ENCODE measurements at places on chromosomes 2 and 18.

DNA sequence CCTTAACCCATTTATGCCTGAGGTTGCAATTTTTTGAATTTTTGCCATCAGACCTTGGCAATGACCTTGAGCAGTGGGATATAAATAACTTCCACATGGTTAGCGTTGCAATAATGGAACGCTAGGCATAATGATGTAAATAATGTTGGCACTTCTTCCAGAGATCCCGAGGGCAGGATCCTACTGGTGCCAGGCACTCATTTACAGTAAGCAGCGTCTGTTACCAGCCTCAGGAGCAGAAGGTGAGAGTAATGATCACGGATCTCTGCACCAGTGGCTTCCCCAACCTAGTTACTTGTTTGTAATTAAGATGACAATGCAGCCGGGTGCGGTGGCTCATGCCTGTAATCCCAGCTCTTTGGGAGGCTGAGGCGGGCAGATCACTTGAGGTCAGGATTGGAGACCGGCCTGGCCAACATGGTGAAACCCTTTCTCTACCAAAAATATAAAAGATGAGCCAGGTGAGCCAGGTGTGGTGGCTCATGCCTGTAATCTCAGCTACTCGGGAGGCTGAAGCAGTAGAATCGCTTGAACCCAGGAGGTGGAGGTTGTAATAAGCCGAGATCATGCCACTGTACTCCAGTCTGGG lies 41.9 kb downstream of the CPO start:
- DNase-seq: no peak

- DNase-seq: no peak
Observed at GRCh38 chr2:66748939-66749338, 314.0 kb downstream of the MEIS1 start.

DNA sequence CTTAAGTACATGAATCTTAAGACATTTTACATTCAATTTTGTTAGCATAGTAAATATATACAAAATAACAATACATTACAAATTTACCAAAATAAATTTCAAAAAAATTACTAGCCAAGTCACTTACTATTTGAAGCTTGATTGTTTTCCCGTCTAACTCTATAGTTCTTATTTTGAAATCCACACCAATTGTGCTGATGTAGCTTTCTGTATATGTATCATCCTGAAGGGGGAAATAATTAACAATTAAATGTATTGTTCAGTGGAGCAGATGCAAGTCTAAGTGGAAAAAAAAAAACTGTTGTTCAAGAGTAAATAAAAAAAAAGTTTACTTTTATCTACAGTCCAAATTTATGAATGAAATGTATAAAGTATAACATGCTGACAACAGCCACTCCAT lies 32.1 kb downstream of the RAB1A start:
- DNase-seq: no peak

- no peak for DNase-seq
Observed at GRCh38 chr18:7577706-7578105, 10.6 kb downstream of the PTPRM start.

GRCh38 chr2:45982096-45982495 lies 315.1 kb upstream of the EPAS1 start:
- DNase-seq: no peak

GRCh38 chr2:127072396-127072795 lies 34.6 kb downstream of the BIN1 start:
- DNase-seq: no peak

- peak; percentile 36 for DNase-seq
Observed at GRCh38 chr2:177245010-177245422, 19.5 kb downstream of the NFE2L2 start.

- peak; percentile 49 for DNase-seq
Observed at GRCh38 chr2:46187112-46187618, 110.0 kb upstream of the EPAS1 start.

DNA sequence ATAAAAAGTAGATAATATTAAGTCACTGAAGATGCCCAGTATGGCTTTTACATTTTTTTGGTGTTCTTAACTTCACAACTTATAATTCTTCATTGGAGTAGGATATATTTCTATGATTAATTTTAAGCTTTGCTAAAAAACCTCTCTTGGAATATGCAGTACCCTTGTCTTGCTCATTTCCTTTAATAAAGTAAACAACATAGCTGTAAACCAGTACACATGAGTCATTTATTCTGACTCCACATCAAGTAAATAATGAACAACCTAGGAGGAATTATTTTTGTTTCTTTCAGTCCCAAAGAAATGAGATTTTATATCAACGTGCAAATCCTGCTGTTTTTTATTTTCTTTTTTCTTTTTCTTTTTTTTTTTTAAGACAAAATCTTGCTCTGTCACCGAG lies 869.1 kb downstream of the CNTNAP5 start:
- DNase-seq: no peak

- DNase-seq: peak; percentile 97
Observed at GRCh38 chr2:85433511-85434089, 15.1 kb downstream of the SH2D6 start.

GRCh38 chr2:31404302-31404701 lies 10.2 kb downstream of the XDH start:
- no peak for DNase-seq

GRCh38 chr18:36786686-36787085 lies 42.1 kb downstream of the TPGS2 start:
- peak; percentile 40 for DNase-seq

GRCh38 chr2:165877565-165878550 lies 75.7 kb downstream of the TTC21B start:
- peak; percentile 32 for DNase-seq

DNA sequence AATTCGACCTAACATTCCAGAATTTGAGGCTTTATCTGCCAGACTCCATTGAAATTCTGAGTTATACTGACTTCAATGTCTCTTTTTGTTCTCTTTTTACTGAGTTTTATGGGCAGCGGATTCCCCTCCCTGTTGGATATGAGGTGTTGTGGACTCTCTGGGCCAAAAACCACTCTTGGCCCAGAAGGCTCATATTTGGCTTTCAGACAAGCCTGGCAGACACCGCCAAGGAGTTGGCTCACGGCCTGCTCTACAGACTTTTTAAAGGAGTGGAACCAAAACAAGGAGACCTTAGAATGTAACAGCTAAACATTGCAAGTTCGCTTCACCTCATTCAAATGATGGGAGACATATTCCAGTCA lies 206.4 kb upstream of the NCKAP5 start:
- DNase-seq: no peak

DNA sequence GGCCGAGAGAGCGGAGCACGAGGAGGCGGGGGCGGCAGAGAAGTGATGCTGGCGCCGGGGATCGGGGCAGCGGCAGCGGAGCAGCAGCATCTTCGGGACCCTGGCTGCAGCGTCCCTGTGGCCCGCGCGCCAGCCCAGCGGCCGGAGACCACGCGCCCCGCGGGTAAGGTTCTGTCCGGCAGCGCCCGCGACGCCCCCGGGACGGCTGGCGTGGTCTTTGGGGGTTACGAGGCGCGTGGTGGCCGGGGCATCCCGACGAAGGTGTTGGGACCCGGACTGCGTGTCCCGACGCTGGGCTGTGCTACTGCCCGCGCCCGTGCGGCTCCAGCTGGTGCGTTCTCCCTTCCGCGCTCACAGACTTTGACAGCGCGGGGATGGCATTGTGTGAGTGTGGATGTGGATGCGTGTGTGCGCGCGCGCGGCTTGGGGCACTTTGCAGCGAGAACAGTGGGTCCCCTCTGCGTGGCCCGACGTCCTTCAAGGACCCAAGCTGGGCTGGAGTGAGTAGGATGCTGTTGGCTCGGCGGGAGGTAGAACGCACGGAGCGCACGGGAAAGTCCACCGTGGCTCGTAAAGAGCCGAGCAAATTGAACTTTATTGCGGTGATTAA lies 405.0 kb downstream of the XIRP2 start:
- peak; percentile 26 for DNase-seq

- no peak for DNase-seq
Observed at GRCh38 chr2:32355976-32356680, 695 bp upstream of the BIRC6 start.
